ENCODE measurements at places on chromosomes 5 and 9.

DNA sequence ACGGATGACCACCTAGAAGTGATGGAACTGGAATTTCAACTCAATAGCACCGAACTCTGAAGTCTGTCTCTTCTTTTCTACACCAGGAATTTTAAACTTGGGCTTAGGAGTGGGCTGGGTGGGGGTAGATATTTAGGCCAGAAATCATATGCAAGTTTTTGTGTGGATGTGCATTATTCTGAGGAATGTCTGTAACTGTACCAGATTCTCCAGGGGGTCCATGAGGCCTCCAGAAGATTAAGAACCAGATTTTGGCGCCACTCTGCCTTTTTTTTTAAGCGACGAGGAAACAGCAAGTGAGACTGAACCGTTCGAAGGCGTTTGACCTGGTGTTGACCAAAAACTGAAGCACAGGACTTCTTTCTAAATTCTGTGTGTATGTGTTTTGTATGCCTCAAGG lies 88.8 kb upstream of the TTC23L start:
- no peak for DNase-seq

DNA sequence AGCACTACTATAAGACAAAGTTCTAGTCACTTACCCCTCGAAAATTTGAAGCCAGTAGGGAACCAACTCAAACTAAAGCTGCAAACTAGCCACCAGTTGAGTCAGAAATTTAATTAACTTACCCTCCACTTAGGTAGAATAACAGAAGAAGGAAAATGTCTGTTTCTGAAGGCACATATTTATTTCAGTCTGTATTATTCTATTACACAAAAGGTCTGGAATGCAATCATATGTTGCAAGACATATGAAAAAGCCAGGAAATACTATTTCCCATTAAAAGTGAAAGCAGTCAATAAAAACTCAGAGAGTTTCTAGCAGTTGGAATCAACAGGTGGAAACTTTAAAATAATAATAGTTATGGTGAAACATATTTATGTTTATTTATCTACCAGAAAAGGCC lies 79.2 kb upstream of the SLCO4C1 start:
- DNase-seq, result no peak

DNA sequence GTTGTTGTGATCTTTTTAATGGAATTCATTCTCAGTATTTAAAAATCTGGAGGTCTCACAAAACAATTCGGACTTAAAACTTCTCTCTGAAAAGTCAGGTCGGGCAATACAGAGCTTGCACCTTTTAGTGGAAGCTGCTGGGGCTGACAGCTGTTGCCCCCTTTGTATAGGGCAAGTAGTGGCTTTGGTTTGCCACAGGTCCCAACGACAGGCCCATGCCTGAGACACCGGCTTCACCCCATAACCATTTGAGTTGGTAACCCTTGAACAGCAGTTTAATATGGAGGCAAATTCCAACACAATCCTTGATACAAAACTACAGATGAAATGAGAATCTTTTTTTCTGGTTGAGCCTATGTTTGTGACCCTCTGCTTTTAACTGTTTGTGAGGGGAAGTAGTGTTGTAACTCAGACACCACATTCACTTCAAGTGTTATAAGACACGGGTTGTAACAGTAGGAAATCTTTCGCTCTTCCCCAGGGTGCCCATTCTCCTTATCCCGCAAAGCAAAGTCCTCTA lies 752 bp upstream of the GLRX start:
- no peak for DNase-seq

DNA sequence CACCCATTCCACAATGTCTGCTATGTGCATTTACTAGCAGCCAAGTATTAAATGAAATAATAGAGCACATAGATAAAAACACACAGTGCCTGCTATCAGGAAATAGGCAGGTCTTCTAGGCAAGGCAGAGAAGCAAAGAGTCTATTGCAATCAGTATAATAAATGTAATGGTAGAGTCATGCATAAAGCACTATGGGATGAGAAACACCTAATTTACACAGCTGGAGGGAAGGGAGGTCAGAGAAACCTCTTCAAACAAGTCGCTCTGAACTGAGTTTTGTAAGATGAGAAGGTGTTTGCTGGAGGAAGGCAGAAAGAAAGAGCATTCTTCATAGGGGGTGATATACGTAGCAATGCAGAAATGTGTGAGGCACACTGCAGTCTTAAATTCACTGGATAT lies 341.0 kb upstream of the DMAC1 start:
- no peak for DNase-seq

DNA sequence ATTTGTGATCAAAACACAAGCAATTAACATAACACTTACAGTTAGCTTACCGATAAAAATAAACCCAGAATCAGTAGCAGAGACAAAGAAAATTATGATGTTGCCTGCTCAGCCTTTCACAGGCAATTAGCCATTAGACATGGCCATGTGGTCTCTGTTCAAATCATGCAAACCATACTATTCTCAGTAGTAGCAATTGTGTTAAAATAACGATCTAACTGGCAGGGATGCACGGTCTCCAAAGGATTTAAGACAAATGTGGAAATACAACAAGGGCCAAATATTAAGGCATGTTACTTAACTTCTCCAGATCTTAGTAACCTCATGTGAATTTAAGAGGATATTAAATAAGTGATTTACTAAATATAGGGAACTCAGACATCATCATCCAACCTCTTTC lies 59.5 kb downstream of the PTBP3 start:
- DNase-seq, result no peak

DNA sequence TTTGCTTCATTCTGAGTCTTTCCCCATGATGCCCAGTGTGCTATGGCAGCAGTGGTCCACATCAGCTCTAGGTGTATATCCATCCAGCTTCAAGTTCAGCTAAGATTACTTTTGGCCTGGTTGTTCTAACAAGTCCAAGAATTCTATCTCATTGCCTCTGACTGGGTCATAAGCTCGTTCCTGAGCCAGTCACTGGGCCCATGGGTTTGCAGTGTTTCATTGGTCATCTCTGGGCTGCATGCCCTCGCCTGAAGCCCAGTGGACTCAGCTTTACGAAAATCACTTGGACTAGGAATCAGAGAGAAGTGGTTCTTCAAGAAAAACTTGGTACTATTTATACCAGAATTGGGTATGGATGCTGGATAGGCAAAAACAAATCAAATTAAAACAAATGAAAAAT lies 16.1 kb upstream of the ARHGAP26 start:
- DNase-seq, result no peak

DNA sequence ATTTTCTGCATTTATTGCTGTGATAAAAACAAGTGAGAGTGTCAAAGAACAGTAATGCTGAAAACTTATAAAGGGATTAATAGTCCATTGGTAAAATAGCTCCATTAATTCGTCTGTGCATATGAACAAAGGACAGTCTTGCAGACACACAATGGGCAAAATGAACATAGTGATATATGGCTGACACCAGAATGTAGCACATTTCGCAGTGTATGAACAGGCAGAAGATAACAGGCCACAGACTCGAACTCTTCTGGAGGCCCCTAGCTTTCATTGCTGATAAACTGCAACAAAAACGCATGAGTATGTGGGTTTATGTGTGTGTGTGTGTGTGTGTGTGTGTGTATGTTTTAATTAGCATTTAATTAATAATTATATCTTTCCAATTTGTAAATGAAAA lies 354.8 kb downstream of the TAF11L14 start:
- no peak for DNase-seq

DNA sequence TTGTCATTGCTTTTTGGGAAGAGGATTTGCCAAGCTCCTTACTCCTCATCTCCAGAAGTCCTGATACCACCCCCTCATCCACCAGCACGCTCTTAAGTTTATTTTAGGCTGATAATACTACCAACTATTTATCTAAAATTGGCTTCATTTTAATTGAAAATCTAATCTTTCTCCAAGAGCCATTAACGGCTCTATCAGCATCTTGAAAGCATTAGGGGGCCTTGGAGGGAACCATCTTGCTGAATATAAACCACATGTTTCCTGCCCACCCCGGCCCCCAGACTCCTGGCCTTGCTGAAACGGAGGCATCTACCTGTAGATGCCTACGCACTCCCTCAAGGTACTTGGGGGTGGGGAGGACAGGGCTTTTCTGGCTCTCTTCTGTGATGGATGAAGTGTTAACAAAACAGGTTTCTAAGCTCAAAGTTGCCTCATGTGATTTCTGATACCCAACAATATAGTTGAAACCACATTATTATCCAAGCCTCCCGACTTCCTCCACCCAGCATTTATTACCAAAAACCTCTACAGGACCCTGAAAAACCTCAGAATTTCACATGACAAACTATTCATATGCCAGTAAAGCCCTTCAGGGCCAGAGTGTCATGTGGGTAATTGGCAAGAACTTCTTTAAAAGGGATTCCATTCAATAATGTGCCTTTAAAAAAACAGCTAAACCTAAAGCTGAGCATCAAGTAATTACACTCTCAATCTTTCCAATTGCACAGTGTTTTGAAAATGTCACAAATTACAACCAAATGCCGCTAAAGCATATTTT lies 96.7 kb downstream of the SAXO1 start:
- DNase-seq, result no peak

DNA sequence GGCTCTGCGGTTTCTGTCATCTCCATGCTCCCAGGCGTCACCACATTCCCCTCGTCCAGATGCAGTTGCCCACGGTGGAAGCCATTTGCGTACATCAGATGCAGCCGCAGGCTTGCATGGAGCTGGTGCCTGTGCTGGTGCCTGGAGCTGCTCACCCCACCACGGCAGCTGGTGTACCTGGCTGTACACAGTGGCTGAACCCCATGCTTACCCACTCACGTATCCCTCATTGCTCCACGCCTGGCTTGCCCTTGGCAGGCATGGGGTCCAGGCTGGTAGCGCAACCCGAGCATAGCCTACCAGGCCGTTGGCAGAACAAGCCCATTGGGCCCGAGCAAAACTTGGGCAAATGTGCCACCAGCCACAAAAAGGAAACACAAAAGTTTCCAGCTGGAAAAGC lies 159.5 kb downstream of the GHR start:
- no peak for DNase-seq

DNA sequence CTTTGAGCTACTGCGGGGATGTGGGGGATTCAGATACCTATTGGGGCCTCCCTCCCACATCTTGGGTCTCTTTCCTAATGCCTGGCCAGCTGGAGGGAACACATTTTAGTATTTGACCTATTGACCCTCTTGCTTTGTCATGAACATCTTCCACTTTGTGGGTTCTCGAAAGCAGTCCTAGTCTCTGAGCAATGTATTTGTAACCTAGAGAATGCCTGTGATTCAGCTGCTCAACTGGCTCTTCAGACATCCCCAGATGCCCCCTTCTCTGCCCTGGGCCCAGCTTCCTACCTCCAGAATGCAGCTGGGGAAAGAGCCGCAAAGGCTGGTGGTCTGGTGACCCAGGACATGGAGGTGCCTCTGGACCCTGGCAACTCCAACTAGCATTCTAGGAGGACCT lies 32.2 kb downstream of the APTX start:
- DNase-seq, result no peak

- DNase-seq, result no peak
These were observed 100.2 kb downstream of the ADAMTS2 start for GRCh38 chr5:179245031-179245430.

DNA sequence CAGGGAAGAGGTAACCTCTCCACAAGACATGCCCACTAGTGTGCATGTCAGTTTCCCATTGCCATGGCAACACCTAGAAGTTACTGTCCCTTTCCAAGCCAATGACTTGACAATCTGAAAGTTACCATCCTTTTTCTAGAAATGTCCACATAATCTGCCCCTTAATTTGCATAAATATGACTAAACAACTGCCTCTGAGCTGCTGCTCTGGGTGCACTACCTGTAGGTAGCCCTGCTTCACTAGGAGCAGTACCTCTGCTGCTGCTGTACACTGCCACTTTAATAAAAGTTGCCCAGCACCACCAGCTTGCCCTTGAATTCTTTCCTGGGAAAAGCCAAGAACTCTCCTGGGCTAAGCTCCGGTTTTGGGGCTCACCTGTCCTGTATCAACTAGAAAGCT lies 392.4 kb downstream of the NTRK2 start:
- no peak for DNase-seq

Data from HL-60 (cell line).